ENCODE measurements at places on chromosomes 11 and 22.

GRCh38 chr22:19820880-19821522 lies 33.7 kb downstream of the GNB1L start:
- no peak for DNase-seq

GRCh38 chr11:60251485-60252212 lies 8.7 kb upstream of the MS4A4E start:
- peak; percentile 15 for DNase-seq

- no peak for DNase-seq
Observed at GRCh38 chr11:2898366-2899079, 12.9 kb upstream of the CDKN1C start.

DNA sequence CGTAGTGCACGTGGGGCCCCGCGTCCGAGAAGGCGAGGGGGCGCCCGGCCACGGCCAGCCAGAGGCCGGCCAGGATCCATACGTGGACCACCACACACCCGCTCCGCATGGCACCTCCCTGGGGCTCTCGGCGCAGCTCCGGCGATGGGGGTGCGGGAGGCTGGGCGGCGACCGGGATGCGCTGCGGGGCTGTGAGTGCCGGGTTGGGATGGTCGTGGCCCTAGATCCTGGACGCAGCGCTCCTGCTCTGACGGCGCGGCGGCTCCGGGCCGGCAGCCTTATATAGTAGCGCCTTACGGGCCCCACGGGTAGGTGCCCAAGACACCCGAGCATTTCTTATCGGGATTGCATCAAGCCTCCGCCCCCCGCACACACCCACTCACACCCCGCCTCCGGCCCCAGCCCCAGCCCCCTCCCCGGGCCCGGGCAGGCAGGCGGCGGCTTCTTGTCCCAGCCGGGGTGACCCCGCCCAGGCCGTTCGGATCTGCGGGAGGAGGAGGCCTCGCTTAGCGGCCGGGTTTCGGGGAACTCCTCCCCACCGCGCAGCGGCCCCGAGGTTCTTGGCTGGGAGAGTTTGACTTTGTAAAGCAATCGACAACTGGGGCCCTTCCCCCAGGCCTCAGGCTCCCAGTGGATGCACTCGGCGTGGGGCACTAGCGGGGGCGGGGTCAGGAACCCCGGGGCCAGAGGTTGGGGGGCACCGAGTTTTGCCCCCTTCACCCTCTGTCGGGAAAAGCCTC lies at the start of gene FGF19:
Gene FGF19, minus strand, starts transcription at position 255 of the 740 bp plus-strand sequence. Its CDS starts 146 bp downstream, at position 109.
- no peak for DNase-seq

GRCh38 chr11:134243913-134244312 lies 9.2 kb downstream of the THYN1 start:
- no peak for DNase-seq

DNA sequence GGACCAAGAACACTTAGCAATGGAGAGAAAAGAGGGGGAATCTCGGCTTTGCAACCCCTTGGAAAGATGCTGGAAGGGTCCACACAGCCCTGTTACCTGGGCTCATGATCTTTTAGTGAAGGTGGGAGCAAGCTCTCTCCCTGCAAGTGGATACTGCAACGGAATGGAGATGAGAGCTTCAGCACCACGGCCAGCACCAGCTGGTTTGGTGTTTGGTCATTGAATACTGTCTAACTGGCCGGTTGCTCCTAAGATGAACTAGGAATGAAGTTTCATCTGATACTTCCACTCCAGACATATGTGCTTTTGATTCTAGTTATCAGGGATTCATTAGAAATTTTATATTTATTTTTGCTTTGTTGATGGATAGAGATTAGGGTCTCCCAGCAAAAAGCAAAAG lies 16.3 kb downstream of the HTR3A start:
- no peak for DNase-seq
